ENCODE measurements at places on chromosomes 2 and 18. TPM values are rescaled to one million over a fixed set of nuclear protein-coding genes. Genes with fewer than 3 reads are reported as not detected.

TNS1 gene
- 19.8 TPM for total RNA-seq

PRSS56 gene
- total RNA-seq: not detected

MYO3B gene
- total RNA-seq: under 0.01 TPM

KATNAL2 gene
- 0.32 TPM for total RNA-seq

STAT4 gene
- total RNA-seq: 0.46 TPM

ZSWIM2 gene
- total RNA-seq: not detected

SPDYA gene
- total RNA-seq: 0.32 TPM

PFN4 gene
- 0.30 TPM for total RNA-seq

ANKRD30B gene
- total RNA-seq: not detected

TUBB8B gene
- not detected for total RNA-seq

MC5R gene
- not detected for total RNA-seq

UGT1A8 gene
- total RNA-seq: not detected

CDH7 gene
- total RNA-seq: under 0.01 TPM

AQP12B gene
- not detected for total RNA-seq

GAREM1 gene
- total RNA-seq: 0.32 TPM

DUSP19 gene
- total RNA-seq: 1.9 TPM

CPS1 gene
- total RNA-seq: 0.65 TPM

CNGA3 gene
- not detected for total RNA-seq

LYPD1 gene
- 19.5 TPM for total RNA-seq

BUB1 gene
- total RNA-seq: 35.7 TPM

FSHR gene
- not detected for total RNA-seq

MC4R gene
- total RNA-seq: not detected

ANO7 gene
- total RNA-seq: 0.15 TPM

SYT4 gene
- not detected for total RNA-seq

RNU2-63P gene
- total RNA-seq: 88.5 TPM

SLC66A3 gene
- total RNA-seq: 14.7 TPM

KRTCAP3 gene
- not detected for total RNA-seq

NEURL3 gene
- 0.15 TPM for total RNA-seq

CCDC148 gene
- total RNA-seq: under 0.01 TPM

WDR35 gene
- 17.2 TPM for total RNA-seq

UNC80 gene
- not detected for total RNA-seq

VAMP8 gene
- total RNA-seq: 34.1 TPM

CYP26B1 gene
- under 0.01 TPM for total RNA-seq
